ENCODE measurements at places on chromosomes 6 and 20. TPM values are rescaled to one million over a fixed set of nuclear protein-coding genes. Genes with fewer than 3 reads are reported as not detected.

- no peak for DNase-seq
Observed at GRCh38 chr6:141394125-141394536, 738.6 kb upstream of the GJE1 start.

RCAN2 gene
- polyA plus RNA-seq = 7.4 TPM

DNA sequence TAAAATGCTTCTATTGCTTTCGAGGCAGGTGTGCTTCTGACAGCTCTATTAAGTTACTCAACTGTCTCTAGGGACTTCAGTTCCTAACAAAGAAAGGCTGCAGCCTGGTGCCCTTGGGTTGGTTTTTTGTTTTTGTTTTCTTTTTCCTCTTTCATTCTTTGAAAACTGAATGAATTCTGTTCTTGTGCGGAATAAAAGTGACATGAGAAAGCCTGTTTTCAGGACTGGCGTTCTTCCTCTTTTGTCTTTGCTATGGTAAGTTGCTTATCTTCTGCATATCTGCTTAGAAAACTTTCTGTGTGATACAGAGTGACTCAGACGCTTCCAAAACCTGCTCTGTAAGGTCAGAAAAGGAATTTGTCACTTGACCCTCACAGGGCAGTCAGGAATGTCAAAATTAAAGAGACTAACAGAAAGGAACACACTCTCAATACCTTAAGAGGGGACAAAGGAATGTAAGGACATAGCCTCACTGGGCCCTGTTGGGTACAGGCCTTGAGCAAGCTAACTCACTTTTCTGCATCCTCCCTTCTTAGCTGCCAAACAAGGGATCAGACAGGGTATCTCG lies 56.2 kb upstream of the NHSL1 start:
- no peak for DNase-seq

SLC35D3 gene
- polyA plus RNA-seq = not detected

LGSN gene
- polyA plus RNA-seq = not detected

- DNase-seq = no peak
Observed at GRCh38 chr6:89834884-89835792, 5.5 kb downstream of the CASP8AP2 start.

Measured in BJ (cell line).